ENCODE measurements at places on chromosomes 6 and 20.

DNA sequence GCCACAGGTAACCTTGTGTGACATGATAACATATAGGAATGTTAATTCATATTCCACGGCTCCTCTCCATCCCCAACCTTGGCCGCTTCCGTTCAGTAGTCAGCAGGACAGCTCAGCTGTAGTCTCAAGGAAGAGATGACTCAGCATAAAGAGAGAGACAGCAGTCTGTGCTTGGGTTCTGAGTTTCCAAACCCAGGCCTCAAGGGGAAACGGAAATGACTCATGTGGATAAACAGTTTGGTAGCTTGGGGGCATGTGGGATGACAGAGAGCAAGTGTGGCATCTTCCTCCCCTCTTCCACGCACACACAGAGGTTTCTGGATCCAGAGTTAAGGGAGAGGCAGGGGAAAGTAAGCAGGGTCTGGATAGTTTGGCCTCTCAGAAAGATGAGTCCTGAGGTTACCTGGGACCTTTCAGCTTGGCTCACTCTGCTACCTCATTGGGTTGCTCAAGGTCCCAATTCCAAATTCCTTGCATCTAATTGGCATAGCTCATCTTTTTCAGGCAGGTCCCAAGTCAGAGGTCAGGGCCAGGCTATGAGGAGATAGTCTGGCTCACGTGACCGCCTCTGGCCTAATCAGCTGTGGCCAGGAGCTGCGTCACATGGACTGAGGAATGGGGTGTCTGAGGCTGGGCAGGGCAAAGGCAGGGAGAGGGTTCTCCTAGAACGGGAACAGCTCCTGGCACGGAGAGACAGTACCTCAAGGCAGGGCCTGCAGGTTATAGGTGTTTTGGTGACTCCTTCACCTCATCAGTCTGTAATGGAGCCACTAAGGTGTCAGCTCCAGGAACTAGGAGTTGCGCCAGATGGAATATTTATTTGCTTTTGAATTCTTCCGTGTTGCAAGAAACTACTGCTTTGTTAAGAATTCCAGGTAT is 36.5 kb upstream of the MLN start:
- DNase-seq: peak; percentile 17

DNA sequence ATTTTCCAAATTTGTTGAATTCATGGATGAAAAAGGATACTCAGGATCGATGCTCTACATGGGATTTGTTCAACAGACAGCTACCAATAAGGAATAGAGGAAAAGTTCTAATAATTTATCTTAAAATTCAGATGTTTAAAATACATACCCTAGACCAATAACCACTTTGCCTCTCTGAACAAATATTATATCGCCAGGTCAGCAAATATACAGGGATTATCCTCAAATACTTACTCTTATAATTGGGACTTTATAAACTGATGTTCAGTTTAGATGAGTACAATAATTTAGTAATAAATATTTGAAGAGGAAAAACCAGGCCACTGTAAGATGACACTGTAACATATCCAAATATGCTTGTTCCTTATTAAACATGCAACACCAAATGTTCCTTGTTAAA is 268.7 kb downstream of the DOK5 start:
- no peak for DNase-seq

GRCh38 chr6:127190552-127190951 is 72.1 kb downstream of the RSPO3 start:
- DNase-seq: no peak

- DNase-seq: no peak
These were observed 131.7 kb upstream of the MLIP start for GRCh38 chr6:53979468-53980067.

- no peak for DNase-seq
These were observed 822 bp downstream of the RAB22A start for GRCh38 chr20:58310291-58310782.

All from stimulated activated CD4-positive, alpha-beta T cell treated with anti-CD3 and anti-CD28 coated beads, TNF-alpha, amount 100 ng/mL, for 48 hours (primary cell).